ENCODE measurements at places on chromosomes 1 and 21.

DNA sequence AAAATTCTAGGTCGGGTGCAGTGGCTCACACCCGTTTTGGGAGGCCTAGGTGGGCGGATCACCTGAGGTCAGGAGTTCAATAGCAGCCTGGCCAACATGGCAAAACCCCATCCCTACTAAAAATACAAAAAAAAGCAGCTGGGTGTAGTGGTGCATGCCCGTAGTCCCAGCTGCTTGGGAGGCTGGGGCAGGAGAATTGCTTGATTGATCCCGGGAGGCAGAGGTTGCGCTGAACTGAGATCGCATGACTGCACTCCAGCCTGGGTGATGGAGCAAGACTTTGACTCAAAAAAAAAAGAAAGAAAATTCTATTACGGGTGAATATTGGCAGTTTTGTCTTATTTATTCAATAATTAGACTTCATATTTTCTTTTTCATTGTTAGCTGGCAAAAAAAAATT, 62.1 kb downstream of the SNX7 start:
- no peak for DNase-seq

GRCh38 chr1:22163564-22163963, 20.7 kb upstream of the WNT4 start:
- no peak for DNase-seq

- no peak for DNase-seq
Measured at GRCh38 chr1:53588053-53588779, 129.0 kb downstream of the DMRTB1 start.

GRCh38 chr1:40050863-40051262, 10.3 kb downstream of the CAP1 start:
- no peak for DNase-seq

DNA sequence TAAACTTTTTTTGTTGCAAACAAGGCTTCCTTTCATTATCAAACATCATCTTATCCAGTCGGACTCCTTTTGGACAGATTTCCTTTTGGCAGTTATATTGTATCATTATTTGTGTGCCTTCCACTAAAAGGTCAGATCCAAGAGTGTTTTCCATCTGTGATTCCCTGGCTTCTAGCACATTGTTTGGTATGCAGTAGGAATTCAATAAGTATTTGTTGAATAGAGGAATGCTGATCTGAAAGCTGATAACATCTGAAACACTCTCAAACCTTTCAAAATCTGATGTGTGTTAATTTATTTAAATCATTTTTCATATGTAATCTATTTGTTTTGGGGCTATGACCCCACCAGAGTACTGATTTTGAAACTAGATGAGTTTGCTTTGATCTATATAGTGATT, 39.0 kb downstream of the NDC1 start:
- no peak for DNase-seq

- DNase-seq, result no peak
Measured at GRCh38 chr21:39518847-39519210, 67.1 kb downstream of the SH3BGR start.

- no peak for DNase-seq
Measured at GRCh38 chr1:9476790-9477463, 62.3 kb upstream of the SLC25A33 start.

DNA sequence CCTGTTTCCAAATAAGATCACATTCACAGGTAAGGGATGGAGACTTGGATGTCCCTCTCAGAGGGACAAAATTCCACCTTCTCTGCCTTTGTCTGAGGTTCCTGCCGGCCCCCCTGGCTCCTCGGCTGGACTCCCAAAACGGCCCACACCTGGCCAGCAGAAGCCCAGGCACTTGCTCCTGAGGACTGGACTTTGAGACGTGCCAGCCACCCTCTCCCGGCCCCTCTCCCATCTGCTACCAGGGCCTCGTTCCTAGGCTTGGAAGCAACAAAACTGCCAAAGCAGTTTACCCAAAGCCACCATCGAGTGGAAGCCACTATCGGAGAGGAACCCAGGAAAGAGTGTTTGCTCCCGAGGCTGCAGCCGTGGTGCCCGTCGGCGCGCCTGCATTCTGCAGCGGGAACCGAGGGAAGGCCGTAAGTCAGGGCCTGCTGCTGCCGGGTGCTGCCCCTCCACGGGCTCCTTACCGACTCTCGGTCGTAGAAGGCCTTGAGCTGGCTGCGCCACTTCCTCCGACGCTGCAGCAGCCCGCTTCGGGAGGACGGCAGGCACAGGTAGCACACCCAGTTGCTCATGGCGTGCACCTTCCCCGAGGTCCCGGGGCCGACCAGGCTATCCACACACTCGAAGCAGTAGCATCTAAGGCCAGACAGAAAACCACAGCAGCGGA, 3.5 kb downstream of the DNMT3L start:
- DNase-seq, result no peak

DNA sequence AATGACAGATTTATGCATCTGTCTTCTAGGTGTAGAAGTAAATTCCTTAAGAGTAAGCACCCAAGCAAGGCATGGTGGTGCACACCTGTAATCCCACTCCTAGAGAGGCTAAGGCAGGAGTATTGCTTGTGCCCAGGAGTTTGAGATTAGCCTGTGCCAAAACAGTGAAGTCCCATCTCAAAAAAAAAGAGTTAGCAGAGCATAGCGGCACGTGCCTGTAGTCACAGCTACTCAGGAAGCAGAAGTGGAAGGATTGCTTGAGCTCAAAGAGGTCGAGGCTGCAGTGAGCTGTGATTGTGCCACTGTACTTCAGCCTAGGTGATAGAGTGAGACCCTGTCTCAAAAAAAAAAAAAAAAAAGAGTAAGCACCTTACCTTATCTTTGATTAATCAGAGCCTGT, 15.1 kb upstream of the TIPRL start:
- no peak for DNase-seq

GRCh38 chr21:35225573-35225972, 176.5 kb upstream of the RUNX1 start:
- DNase-seq, result no peak

- DNase-seq, result no peak
Measured at GRCh38 chr1:210800301-210800700, 333.6 kb downstream of the KCNH1 start.

All from activated CD8-positive, alpha-beta memory T cell treated with anti-CD3 and anti-CD28 coated beads for 1 hour (primary cell).